ENCODE measurements at places on chromosomes 16 and 17.

GRCh38 chr17:79123988-79124387 lies 49.4 kb downstream of the ENGASE start:
- no peak for DNase-seq

DNA sequence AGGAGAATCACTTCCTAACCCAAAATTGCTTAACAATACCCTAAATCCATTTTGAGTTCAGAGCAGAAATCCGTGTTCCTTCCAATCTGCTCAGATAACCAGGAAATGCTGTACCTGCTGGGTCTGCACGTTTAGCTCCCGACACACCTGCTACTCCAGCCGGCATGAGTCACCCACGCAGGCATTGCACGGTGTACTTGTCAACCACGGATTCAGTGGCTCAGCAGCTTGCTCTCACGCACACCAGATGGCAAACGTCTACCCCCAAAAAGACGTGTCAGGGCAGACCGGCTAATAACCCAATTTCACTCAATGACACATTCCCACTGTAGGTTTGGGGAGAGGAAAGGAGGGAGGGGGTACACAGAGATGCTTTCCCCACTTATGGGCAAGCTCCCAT lies 468.1 kb downstream of the SOX9 start:
- DNase-seq, result no peak

- no peak for DNase-seq
Observed at GRCh38 chr16:340370-341091, 12.0 kb downstream of the AXIN1 start.

GRCh38 chr17:46944931-46945330 lies 22.0 kb downstream of the GOSR2 start:
- DNase-seq, result no peak

GRCh38 chr16:77995843-77996455 lies 26.4 kb upstream of the CLEC3A start:
- no peak for DNase-seq

- DNase-seq, result no peak
Observed at GRCh38 chr16:28823291-28823872, 583 bp downstream of the ATXN2L start.

DNA sequence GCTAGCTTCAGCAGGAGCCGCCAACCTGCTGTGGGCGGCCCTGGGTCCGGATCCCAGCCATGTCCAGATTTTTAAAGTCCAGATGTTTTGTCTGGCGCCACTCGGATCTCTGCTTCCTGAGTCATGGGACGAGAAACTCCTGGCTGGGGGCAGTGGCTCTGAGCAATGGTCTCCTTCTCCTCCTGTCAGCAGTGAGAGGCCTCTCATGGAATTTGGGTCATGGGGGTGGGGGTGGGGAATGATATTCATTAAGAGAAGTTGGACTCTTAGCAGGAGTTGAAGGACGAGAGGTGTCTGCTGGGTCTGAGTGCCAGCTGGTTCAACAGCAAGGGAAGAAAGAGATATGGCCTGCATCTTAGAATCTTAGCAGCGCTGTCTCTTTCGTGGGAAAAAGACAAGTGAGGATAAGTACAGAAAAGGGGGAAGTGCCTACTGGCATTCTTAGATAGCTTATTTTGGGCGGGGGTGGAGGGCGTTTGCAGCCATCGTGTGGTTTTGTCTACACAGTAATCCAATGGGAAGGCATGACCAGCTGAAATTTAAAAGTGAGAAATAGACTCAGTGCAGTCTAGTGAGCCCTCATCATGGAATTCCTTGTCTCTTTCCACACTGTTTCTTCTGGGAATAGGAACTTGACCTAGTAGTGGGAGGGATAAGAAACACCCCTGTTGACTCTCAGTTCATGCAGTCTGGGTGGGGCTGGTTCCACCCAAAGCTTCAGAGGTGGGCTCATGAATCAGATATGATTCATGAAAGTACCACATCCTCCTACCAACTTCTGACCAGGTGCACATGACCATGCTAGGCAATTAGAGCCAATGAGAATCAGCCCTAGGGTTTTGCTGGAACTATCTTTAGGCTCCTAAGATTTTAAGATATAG lies 80.5 kb downstream of the MYH13 start:
- DNase-seq, result no peak
